ENCODE measurements at places on chromosomes 3 and 15.

DNA sequence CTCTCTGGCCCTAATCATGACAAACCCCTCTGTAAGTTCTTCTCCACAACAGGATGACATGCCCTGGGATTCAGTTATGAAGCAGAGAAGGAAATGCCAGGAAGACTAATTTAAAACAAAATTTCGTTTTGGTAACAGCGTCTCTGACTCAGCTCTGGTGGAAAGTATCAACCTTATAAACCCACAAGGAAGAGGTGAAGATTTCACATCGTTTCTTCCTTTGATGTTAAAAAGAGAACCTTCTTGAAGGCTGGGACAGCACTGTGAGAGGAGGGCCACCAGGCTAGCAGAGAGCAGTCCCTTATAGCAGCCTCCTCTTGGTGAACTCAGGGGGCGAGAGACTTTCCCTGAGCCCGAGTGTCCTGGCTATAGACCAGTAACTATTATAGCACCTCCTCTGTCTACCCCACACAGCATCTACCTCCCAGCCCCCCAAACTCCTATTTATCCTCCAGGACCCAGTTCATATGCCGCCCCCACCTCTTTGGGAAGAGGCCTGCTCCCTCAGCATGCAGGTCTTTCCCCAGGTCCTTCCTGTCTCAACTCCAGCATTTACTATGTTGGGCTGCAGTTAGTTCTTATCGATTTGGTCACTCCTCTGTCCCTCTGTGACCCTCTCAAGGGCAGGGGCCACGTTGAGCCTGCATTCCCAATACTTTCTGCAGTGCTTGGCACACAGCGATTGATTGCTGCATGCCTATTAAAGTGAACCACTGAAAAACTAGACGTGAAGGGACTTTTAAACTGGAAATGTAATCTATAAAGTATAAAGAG lies 321.5 kb upstream of the ICE2 start:
- H3K4me3 ChIP-seq, result no peak overlapping the region
- no peaks in the 10 kb centered on the region for H3K27me3 ChIP-seq

- peak; percentile 84 for DNase-seq
- H3K4me1 ChIP-seq, result peaks cover 5% of the 10 kb centered on the region
- H3K36me3 ChIP-seq, result no peaks in the 10 kb centered on the region
- H3K27ac ChIP-seq, result peak overlapping the region; percentile 81
- H3K27me3 ChIP-seq, result no peaks in the 10 kb centered on the region
- H3K4me3 ChIP-seq, result no peak overlapping the region
Observed at GRCh38 chr3:8610951-8611350, 33.6 kb downstream of the SSUH2 start.

DNA sequence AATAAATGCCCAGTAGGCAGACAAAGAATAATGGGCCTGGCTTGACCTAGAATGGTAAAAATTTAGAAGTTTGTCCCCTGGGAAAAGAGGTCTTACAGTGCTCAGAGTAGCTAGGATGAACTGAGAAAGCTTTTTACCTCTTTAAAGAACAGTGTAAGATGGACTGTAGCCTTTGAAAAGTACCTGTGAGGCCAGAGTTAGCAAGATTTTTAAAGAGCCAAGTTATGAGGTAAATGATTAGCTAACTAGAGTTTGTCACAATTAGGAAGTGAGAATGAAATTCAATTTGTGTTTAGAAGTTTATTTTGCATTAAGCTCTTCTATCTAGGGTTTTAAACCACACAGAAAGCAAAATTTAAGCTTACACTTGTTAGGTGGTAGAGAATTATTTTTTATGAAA lies 480.9 kb downstream of the ZIC1 start:
- no peaks in the 10 kb centered on the region for H3K27me3 ChIP-seq
- DNase-seq, result no peak
- H3K4me3 ChIP-seq, result no peak overlapping the region
- no peaks in the 10 kb centered on the region for H3K36me3 ChIP-seq

- H3K27ac ChIP-seq, result no peak overlapping the region
- no peaks in the 10 kb centered on the region for H3K4me1 ChIP-seq
- no peak for DNase-seq
- no peaks in the 10 kb centered on the region for H3K36me3 ChIP-seq
Observed at GRCh38 chr15:70411143-70411863, 313.6 kb upstream of the TLE3 start.

DNA sequence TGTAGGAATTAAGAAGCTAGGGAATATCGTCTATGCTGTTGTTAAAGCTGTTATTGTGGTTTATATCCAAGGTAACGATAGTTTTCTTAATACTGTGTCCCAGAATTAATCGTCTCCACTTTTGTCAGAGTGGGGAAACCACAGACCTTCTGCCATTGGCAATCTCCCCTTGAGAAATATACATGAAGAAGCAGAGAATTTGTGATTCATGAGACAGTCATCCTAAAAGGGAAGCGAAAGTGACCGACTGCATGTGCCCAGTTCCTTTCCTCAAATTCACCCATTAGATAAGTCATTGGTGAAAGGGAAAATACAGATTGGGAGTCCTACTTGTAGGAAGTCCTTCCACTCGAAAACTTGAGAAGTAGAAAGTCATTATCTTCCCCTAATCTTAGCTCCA lies 26.6 kb downstream of the DIPK2A start:
- H3K4me3 ChIP-seq, result no peak overlapping the region
- no peak overlapping the region for H3K27ac ChIP-seq
- H3K27me3 ChIP-seq, result no peaks in the 10 kb centered on the region
- H3K4me1 ChIP-seq, result no peaks in the 10 kb centered on the region
- DNase-seq, result no peak

GRCh38 chr3:171556148-171556547 lies 95.9 kb upstream of the TNIK start:
- H3K4me3 ChIP-seq, result no peak overlapping the region
- H3K27me3 ChIP-seq, result no peaks in the 10 kb centered on the region
- H3K4me1 ChIP-seq, result peaks cover 12% of the 10 kb centered on the region
- no peak overlapping the region for H3K27ac ChIP-seq
- DNase-seq, result peak; percentile 18

DNA sequence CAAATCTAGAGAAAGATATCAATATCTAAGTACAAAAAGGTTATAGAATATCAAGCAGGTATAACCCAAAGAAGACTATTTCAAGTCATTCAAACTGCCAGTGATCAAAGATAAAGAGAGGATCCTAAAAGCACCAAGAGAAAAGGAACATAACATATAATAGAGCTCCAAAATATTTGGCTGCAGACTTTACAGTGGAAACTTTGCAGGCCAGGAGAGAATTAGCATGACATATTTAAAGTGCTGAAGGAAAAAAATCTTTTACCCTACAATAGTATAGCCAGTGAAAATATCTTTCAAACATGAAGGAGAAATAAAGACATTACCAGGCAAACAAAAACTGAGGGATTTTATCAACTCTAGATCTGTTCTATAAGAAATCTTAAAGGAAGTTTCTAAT lies 254.3 kb upstream of the ARHGEF26 start:
- no peak overlapping the region for H3K4me3 ChIP-seq
- no peak for DNase-seq
- no peak overlapping the region for H3K27ac ChIP-seq
- no peaks in the 10 kb centered on the region for H3K27me3 ChIP-seq
- no peaks in the 10 kb centered on the region for H3K36me3 ChIP-seq

- DNase-seq, result no peak
- H3K4me1 ChIP-seq, result no peaks in the 10 kb centered on the region
- H3K27me3 ChIP-seq, result peaks cover 26% of the 10 kb centered on the region
- no peaks in the 10 kb centered on the region for H3K36me3 ChIP-seq
Observed at GRCh38 chr3:196640297-196641018, 964 bp downstream of the NRROS start.

DNA sequence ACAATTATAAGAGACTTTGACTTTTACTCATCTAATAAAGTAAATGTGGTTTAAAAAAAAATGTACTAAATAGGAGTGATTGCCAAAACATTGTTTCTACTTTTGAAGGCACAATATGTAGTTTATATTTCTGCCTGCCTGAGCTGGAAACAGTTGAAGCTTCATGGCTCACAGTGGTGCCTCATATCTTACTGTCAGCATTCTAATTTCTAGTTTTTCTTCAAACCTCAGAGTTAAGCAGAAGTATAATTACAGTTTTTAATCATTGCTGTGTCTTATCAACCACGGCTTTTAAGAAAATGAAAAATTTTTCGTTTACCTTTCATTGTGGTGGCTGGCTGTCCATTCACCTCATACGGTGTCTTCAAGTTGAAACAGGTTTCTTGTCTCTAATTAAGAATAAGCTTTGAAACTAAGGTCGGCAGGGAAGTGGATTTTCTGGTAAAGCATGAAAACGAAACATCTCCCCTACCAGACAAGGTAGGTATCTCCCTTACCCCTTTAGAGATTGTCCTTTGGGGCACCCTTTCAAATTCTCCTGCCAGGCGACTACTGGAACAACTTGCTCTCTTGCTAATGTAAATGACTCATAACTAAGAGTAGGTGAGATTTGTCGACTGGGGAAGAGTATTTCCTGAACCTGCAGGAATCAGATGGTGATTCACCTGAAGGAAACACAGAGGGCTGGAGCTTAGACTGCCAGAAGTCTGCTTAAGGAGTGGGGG lies at the start of gene GPR87:
Gene GPR87 (minus strand): TSS at position 554 of the 725 bp plus-strand sequence. CDS start 16,720 bp downstream, outside the sequence.
- H3K4me3 ChIP-seq, result no peak within 1 kb of the TSS
- H3K4me1 ChIP-seq, result no peaks in the 10 kb centered on the region
- DNase-seq, result no peak

GRCh38 chr3:195147649-195148080 lies 123.3 kb downstream of the XXYLT1 start:
- no peak overlapping the region for H3K27ac ChIP-seq
- no peak overlapping the region for H3K4me3 ChIP-seq
- no peak for DNase-seq
- H3K4me1 ChIP-seq, result peaks cover 42% of the 10 kb centered on the region
- H3K36me3 ChIP-seq, result no peaks in the 10 kb centered on the region
- H3K27me3 ChIP-seq, result no peaks in the 10 kb centered on the region

- peak; percentile 82 for DNase-seq
- no peaks in the 10 kb centered on the region for H3K27me3 ChIP-seq
- H3K4me3 ChIP-seq, result no peak overlapping the region
- H3K27ac ChIP-seq, result peak overlapping the region; percentile 77
- peaks cover 27% of the 10 kb centered on the region for H3K4me1 ChIP-seq
Observed at GRCh38 chr3:194871143-194871863, 185.6 kb downstream of the FAM43A start.

GRCh38 chr3:152826476-152826875 lies 8.5 kb upstream of the P2RY1 start:
- no peaks in the 10 kb centered on the region for H3K36me3 ChIP-seq
- H3K27ac ChIP-seq, result no peak overlapping the region
- no peak for DNase-seq
- H3K4me3 ChIP-seq, result no peak overlapping the region
- no peaks in the 10 kb centered on the region for H3K4me1 ChIP-seq

- no peaks in the 10 kb centered on the region for H3K27me3 ChIP-seq
- no peak overlapping the region for H3K27ac ChIP-seq
- H3K4me3 ChIP-seq, result peak overlapping the region; percentile 7
- DNase-seq, result no peak
- H3K4me1 ChIP-seq, result no peaks in the 10 kb centered on the region
Observed at GRCh38 chr3:167078070-167078622, 302.0 kb downstream of the ZBBX start.

DNA sequence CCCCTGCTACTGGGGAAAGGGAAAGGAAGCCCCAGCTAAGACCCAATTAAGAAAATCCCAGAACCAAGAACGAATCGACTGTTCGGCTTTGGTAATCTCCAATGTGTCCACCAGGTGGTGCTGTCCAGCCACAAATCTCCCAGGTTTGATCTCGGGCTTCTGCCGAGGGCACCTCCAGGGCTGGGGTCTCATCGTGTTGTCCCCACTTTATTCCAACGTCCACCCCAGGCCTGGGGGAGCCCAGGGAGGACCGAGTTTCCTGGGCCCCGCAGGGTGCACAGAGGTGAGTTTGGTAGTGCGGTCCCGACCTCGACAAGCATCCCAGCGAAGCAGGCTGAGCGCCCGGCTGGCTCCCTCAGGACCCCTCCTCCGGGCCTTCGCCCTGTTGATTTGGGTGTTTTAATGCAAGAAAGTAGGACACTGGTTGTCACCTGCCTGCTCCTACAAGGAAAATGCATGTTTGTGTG lies 185.1 kb downstream of the GOLGA6L6 start:
- H3K27ac ChIP-seq, result no peak overlapping the region
- H3K4me1 ChIP-seq, result no peaks in the 10 kb centered on the region
- no peaks in the 10 kb centered on the region for H3K36me3 ChIP-seq
- peak overlapping the region; percentile 54 for H3K4me3 ChIP-seq

- DNase-seq, result peak; percentile 21
- H3K4me3 ChIP-seq, result no peak overlapping the region
- no peak overlapping the region for H3K27ac ChIP-seq
- H3K36me3 ChIP-seq, result no peaks in the 10 kb centered on the region
- H3K4me1 ChIP-seq, result no peaks in the 10 kb centered on the region
- H3K27me3 ChIP-seq, result no peaks in the 10 kb centered on the region
Observed at GRCh38 chr15:26382444-26383072, 390.3 kb downstream of the GABRB3 start.

DNA sequence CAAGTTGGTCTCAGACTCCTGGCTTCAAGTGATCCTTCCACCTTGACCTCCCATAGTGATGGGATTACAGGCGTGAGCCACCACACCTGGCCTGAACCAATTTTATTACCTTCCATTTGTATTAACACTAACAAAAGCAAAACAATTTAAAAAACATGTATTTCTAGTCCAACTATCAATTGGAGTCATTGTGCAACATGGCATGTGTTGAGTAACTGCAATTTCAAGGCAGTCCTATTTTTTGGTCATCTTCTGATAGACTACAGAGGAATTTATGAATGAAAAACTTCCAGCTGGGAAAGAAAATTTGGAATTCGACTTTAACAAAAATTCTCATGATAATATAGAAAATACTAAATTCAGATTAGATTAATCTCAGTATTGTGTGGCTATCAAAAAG lies 16.8 kb downstream of the SPTSSB start:
- H3K4me3 ChIP-seq, result no peak overlapping the region
- no peaks in the 10 kb centered on the region for H3K36me3 ChIP-seq
- H3K27me3 ChIP-seq, result no peaks in the 10 kb centered on the region
- DNase-seq, result no peak
- no peak overlapping the region for H3K27ac ChIP-seq

GRCh38 chr3:164577667-164578210 lies 500.6 kb downstream of the SI start:
- H3K27me3 ChIP-seq, result no peaks in the 10 kb centered on the region
- no peak overlapping the region for H3K27ac ChIP-seq
- no peaks in the 10 kb centered on the region for H3K4me1 ChIP-seq
- no peak overlapping the region for H3K4me3 ChIP-seq
- no peaks in the 10 kb centered on the region for H3K36me3 ChIP-seq

DNA sequence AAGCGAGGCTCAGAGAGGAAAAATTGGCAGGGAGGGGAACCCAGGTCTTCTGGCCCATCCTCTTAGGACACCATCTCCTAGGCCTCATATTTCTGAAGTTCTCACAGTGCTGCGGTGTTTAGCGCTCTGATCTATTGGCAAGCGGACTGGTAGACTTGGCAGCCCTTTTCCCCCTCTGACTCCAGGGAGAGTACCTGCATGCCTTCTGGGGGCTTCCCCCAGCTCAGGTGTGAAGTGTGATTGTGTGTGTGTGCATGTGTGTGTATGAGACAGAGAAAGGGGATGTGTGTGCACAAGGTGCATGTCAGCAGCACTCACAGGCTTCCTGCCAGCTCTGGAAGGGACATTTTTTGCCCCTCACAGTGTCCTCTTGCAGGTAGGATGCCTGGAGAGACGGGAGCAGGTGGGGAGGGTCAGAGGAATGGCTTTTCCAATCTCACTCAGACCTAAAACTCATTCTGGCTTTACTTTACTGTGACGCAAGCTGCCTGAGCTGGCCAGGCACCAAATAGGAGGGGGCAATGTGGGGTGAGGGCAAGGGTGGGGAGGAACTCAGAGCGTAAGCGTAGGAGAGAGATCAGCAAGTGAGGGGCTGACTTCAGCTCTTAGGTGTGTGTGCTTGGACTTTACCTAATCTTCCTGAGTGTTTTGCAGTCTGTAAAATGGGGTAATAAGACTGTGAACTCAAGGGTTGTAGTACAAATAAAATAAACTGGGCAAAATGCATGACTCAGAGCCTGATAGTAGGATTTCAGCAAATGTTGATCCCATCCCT lies 4.0 kb upstream of the IL17RE start:
- H3K27me3 ChIP-seq, result no peaks in the 10 kb centered on the region
- no peak for DNase-seq
- H3K4me1 ChIP-seq, result peaks cover 12% of the 10 kb centered on the region
- H3K27ac ChIP-seq, result no peak overlapping the region
- H3K36me3 ChIP-seq, result peaks cover 18% of the 10 kb centered on the region
